KBM-7 (cell line): ENCODE measurements at places on chromosomes 11 and 22.

DNA sequence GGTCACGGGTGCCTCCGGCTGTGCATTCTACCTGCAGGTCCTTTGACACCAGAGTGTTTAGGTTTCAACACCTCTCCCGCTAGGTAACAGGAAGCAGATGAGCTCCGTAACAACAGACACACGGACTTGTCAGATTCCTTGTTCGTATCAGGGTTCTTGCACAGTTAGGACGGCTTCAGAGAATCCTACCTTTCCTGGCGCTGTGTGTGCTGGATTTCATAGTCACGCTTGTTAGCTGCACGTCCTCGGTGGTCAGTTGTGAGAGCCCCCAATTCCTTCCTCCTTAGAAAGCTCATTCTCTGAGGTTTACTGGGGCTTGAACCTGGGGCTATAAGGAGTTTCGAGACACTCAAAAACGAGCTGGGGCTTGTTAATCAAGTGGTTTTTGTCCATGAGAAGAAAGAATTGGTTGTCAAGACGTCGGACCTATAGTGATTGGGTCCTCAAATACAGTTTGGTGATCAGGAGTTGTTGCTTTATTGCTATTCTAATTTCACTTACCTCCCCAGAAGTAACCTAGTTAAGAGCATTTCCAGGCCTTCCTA is 664 bp downstream of the DDB2 start:
- DNase-seq: no peak

- DNase-seq: no peak
Observed at GRCh38 chr11:63099555-63099954, 44.5 kb downstream of the SLC22A24 start.

DNA sequence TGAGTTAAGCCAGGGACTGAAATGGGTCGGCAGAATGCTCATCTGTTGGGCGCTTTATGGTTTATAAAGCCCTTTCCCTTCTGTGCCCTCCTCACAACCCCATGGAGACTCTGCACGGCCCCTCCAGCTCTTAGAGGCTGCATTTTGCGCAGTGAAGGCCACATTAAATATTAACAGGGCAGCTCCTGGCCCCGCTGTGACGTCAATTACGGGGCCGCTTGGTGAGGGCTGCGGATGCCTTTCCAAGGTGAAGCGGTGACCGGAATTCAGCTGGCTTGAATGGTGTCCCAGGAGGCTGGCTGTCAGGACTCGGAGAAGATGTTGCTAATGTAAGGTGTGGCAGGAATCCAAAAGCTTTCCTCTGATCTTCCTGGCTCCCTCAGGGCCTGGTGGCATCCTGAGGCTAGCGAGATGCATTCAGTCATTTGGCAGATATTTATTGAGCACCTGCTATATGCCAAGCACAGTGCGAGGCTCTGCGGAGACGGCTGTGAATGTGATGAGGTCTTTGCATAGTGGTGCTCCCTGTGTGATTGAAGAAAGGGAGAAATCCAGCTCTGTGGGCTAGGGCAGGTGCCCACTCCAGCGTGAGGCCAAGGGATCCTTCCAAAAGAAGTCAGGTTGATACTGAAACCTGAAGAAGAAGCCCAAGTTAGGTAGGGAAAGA is 10.4 kb upstream of the YWHAH start:
- no peak for DNase-seq

- no peak for DNase-seq
Observed at GRCh38 chr11:65221026-65221425, 39.3 kb downstream of the CAPN1 start.

DNA sequence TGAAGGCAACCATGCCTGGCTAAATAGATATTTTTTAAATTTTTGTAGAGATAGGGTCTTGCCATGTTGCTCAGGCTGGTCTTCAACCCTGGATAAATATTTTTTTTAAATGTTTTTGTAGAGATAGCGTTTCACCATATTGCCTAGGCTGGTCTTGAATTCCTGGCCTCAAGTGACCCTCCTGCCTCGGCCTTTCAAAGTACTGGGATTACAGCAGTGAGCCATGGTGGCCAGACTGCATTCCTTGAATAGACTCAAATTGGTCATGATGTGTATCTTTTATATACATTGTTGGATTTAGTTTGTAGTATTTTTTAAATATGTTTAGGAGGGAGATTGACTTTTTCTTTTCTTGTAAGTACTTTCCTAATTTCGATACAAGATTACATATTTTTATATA is 325.7 kb upstream of the C11orf87 start:
- no peak for DNase-seq

- no peak for DNase-seq
Observed at GRCh38 chr11:66044757-66045156, 4.2 kb downstream of the GAL3ST3 start.

DNA sequence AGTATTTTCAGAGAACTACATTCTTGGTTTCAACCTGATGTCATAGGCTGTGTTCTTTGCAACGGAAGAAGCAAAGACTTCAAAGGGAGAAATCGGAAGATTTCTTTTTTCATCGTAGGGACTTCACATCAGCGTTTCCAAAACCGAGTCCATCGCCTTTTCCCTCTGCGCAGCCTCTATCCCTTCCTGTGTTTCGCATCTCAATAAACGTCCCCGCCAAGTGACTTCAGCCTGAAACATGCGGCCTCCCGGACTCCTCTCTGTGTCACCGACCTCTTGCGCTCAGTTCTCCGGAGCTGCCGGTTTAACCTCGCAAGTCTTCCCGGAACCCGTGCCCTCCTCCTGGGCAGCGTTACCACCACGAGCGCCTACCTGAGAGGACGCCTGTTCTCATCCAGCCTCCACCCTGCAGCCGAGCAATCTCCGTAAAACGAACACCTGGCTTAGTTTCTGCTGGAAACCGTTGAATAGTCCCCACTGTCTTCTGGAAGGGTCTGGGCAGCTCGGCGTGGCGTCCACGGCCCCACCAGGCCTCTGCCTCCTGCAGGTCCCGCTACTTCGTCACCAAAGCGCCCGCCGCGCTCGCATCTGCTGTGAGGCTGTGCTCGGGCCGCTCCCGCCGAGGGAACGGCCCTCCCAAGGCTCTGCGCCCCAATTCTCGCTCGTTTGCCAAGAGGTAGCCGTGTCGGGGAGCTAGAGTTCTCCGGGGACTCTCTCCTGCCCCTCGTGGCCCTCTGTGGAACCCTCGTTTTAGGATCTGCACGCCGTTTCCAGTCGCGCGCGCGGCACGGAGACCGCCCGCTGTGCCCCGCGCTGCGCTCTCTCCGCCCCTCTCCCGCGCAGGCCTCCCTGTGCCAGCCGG is at the start of gene GLB1L3:
Gene GLB1L3, plus strand, starts transcription at position 846 of the 862 bp plus-strand sequence. CDS start 362 bp downstream, outside the sequence.
- peak; percentile 29 for DNase-seq

- DNase-seq: no peak
Observed at GRCh38 chr22:20653012-20653794, 120.7 kb upstream of the SERPIND1 start.

DNA sequence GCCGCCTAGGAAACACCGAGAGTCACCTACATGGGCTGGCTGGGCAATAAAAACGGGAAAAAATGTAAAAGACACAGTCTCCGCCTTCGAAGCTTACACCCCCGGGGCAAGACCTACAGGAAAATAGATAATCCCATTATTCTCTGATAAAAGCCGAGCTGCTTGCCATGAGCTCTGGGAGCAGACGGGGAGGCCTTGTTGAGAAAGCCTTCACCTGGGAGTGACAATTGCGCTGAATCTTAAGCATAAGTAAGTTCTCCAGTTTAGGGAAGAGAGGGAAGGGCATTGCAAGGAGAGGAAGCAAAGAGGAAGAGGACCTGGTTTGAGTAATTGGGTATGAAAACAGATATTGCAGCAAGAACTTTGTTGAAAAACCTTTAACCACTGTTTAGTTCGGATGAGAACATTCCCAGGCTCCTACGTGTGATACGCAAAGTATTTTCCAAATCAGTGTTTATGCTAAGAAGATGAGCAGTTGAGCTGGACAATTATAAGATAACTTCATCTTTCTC is 813 bp upstream of the BTBD10 start:
- DNase-seq: no peak

- DNase-seq: no peak
Observed at GRCh38 chr11:13475091-13475490, 12.1 kb upstream of the BTBD10 start.

- DNase-seq: no peak
Observed at GRCh38 chr11:73200256-73200655, 17.8 kb upstream of the P2RY2 start.

DNA sequence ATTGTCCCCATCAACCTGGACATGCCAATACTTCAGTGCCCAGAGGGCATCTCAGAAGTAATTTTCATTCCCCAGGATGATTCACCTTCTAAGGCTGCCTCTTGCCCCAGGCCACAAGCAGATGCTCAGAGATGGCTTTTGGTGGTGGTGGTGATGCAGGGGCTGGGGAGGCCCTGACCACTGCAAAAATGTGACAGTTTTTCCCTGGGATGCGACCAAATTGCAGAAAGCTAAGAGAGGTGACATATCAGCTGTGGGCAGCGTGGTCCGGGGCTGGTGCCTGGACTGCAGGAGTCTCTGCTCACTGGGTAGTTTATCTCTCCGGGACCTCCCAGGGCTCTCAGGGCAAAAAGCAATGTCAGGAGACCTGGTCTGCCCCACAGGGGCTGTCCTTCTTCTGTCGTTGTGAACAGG is 39.7 kb upstream of the ACCSL start:
- DNase-seq: no peak

- peak; percentile 70 for DNase-seq
Observed at GRCh38 chr11:117000014-117000737, 98.1 kb downstream of the SIK3 start.

DNA sequence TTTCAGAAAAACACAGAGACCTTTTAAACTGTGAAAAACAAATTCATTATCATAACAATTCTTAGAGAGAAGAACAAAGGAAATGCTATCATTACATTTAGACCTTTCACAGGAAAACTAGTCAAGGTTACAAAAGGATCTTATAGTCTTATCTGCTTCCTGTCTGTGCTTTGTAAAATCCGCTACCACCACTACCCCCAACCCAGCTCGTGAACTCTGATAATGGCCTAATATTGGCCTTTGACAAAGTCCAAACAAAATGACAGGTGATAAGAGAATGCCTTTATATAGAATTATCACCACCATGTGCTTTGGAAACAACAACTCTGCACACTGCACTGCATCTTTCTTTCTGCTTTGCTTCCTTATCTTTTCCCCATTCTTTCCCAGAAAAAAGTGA is 272.5 kb downstream of the SBF2 start:
- DNase-seq: peak; percentile 33

- DNase-seq: no peak
Observed at GRCh38 chr11:75028724-75029123, 40.0 kb downstream of the NEU3 start.

GRCh38 chr11:117444711-117445658 is 117.3 kb downstream of the CEP164 start:
- no peak for DNase-seq

DNA sequence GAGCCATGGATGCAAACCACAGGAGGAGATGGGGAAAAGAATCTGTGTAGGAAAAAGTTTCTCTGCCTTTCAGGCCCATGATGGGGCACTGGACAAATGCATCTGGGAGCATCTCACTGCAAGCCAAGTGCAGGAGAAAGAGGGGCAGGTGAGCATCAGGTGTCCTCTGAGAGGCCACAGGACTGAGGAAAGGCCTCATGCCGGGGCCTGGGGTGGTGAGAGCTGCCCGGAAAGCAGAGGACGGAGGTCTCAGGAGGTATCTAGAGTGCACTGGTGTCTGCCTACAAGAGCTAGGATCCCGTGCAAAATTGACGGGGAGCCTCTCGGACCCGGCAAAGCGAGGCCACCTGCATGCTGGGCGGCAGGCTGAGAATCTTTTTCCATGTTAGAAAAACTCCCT is 73.9 kb downstream of the CTTN start:
- DNase-seq: no peak

DNA sequence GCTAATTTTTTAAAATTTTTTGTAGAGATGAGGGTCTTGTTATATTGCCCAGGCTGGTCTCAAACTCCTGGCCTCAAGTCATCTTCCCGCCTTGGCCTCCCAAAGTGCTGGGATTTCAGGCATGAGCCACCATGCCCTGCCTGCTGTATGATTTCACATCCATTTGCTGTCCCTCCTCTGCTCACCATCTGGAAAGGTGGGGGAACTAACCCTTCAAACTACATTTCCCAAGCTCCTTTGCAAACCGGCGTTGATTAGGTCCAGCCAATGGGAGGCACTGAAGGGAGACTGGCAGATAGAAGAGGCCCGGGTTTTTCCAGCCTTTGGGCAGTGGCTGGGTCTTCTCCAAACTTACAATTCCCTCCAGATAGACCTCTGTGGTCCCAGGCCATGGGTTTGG is 19.3 kb downstream of the RFPL1 start:
- peak; percentile 47 for DNase-seq

GRCh38 chr11:73381589-73381988 is 5.4 kb downstream of the RELT start:
- DNase-seq: no peak

DNA sequence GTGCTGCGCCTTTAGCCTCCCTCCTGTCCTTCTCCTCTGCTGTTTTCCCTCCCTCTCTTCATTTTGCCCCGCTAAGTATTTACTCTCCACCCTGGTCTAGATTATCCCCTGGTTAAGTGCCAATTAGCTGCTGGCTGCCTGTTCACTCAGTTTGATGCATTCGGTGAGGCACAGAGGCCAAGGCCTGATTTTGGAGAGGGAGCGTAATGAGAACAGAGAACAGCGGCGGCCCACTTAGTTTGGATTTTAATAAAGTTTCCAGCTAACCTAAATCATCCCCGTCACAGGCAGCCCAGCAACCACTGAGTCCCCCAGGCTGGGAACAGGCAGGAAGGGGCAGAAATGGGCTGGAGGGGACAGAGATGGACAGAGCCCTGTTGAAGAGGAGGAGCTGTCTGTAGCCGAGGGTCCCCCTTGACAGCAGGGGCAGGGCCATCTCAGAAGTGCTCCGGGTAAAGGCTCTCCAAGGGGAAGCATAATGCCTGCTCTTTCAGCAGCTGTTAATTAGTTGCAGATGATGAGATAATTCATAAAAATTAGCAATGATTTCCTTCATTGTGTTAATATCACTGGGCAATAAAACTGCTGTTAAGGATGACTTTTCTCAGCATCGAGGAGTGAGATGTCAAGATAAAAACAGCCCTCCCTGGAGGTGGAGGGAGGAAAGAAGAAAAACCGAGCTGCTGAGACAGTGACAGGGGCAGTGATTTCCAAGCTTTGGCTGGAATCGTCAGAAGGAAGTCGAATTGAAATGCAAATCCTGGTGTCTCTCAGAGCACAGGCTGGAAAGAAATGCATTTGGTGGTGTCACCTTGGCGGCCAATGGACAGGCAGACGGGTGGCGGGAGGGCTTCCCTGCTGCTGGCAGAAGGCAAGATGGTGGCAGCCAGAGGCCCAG is 170.1 kb downstream of the GRIK4 start:
- DNase-seq: no peak

GRCh38 chr11:57316017-57316416 is 8.7 kb downstream of the TNKS1BP1 start:
- no peak for DNase-seq
